CD14-positive monocyte (primary cell): ENCODE measurements at places on chromosomes 12 and 14.

- no peak for DNase-seq
Observed at GRCh38 chr14:94827711-94828447, 58.0 kb upstream of the GSC start.

DNA sequence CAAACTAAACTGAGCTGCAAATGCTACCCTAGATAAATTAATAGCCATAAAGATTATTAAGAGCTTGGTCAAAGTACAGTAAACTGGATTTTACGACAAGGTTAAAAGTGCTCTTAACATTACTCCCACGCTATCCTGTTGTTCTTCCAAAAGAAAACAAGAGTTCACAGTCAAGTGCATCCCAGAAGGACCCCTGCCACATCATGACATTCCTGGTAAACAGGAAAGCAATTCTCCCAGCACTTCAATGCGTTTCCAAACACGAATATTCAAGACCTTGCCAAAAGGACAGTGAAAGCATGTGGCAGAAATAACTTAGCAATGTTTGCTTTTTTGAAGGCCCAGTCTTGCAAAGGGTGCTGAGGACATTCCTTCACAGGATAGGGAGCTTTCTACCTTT, 11.2 kb downstream of the SPRING1 start:
- DNase-seq: no peak

DNA sequence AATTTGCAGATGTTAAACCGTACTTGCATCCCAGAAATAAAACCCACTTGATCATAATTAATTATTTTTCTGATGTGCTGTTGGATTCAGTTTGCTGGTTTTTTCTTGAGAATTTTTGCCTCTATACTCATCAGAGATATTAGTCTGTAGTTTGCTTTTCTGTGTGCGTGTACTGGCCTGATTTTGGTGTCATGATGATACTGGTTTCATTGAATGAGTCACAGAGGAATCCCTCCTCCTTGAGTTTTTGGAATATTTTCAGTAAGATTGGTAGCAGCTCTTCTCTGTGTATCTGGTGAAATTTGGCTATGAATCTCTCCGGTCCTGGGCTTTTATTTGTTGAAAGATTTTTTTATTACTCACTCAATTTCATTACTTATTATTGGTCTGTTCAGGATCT, 100.4 kb upstream of the PMCH start:
- no peak for DNase-seq

GRCh38 chr12:131740626-131741025, 29.7 kb downstream of the SFSWAP start:
- no peak for DNase-seq
